Activated CD8-positive, alpha-beta memory T cell treated with anti-CD3 and anti-CD28 coated beads for 1 hour (primary cell): ENCODE measurements at places on chromosomes 12 and 14.

GRCh38 chr12:94567761-94568160 is 82.6 kb downstream of the TMCC3 start:
- no peak for DNase-seq

DNA sequence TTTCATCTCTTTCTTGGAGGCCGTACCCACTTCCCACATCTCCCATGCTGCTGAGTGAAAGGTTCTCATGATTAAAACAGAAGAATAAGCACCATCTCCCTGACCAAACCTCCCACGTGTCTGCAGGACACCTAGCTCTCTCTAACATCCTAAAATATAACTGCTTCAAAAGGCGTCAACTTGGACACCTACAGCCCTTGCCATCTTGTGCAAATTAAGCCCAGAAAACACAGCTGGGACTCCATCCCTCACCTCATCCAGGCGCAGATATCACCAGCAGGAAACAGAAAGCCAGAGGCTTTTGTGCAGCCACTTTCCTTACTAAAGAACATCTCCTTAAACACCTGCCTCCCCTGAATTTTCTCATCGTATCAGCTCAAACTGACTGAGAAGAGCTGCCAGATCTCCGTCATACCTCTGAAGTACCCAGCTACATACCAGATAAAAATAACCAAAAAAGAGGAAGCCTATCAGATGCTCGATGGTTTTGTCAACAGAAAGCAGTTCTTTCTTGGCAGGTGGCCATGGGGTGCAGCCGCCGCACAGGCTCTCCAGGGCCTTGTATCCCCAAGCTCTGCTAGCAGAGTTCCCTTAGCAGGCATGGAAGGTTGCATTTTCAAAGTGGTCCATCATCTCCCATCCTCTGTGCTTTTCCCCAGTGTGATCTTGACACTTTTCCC is 28.8 kb downstream of the MAP3K9 start:
- DNase-seq: no peak

- no peak for DNase-seq
Observed at GRCh38 chr12:123119808-123120207, 31.1 kb downstream of the PITPNM2 start.

GRCh38 chr12:100539202-100539601 is 34.3 kb upstream of the GAS2L3 start:
- no peak for DNase-seq

DNA sequence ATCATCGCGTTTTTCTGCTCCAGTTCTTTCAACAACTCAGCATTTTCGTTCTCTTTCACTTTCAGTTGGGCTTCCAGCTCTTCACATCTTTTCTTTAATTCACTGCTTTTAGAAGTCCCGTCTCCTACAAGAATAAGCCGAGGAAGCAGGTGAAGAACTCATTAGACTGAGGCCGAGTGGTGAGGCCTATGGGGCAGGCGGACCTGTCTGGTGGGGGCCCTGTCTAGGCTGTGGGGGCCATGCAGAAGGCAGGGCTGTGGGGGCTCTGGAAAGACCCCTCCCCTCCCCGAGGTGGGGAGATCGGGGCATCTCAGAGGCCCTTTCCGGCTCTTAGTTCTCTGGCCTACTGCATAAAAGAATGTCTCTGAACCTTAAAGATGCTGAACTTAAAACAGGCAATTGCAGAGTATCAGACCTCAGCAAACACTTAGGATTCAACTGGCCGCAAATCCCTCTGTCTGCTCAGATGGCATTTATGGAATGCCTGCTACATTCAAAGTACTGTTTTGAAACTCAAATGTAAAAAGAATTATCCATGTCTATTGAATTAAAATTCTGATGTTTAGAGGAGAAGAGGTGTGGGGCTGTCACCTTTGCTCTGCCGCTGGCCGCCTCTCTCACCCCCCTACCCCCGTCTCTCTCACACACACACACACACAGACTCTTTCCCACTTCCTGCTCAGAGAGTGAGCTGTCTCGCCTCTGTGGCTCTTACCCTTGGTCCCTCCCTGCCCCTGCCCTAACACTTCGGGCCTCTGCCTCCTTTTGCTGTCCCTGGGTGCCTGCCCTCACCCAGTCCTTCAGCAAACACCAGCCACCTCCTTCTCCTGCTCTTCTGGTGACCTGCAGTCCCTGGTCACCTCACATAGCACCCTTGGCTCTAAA is 34.7 kb downstream of the CCDC92 start:
- DNase-seq: peak; percentile 17

DNA sequence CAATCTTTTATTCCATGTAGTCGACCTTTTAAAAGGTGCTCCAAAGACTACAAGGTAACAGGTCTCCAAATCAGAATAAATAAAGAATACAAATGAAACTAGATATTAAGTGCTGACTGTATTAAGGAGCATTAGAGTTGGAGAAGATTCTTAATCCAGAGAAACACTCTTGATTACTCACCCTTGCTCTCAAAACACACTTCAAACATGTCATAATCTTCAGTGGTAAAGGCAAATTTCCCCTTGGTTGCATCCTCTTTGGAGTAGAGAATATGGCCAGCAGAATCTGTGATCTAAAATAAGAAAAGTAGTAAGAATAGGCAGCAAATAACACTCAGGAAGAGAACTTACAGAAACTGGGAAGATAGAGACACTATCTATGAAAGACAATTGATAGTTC is 24.6 kb downstream of the TMED10 start:
- DNase-seq: no peak
